ENCODE measurements at places on chromosomes 5 and 9.
A peak's percentile ranks its signal among the peaks of the same experiment; 100 is the strongest.

GRCh38 chr5:38720554-38721361, 125.1 kb upstream of the OSMR start:
- no peak for DNase-seq

DNA sequence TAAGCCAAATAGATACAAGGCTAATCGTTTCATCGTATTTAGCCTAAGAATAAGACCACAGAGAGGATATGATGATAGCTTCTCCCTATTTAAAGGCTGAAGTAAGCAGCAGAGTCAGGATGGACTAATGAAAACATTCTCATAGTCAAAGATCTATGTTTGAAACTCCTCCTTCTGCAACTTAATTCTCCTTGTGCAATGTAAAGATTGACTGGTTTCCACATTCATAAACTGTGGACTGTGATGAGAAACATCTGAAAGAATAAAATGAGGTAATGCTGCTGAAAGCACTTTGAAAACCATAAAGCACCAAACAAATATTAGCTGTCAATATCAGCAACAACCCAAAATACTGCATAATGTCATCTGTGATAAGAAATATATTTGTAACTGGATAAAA, 361.9 kb downstream of the CSNK1G3 start:
- DNase-seq = no peak

DNA sequence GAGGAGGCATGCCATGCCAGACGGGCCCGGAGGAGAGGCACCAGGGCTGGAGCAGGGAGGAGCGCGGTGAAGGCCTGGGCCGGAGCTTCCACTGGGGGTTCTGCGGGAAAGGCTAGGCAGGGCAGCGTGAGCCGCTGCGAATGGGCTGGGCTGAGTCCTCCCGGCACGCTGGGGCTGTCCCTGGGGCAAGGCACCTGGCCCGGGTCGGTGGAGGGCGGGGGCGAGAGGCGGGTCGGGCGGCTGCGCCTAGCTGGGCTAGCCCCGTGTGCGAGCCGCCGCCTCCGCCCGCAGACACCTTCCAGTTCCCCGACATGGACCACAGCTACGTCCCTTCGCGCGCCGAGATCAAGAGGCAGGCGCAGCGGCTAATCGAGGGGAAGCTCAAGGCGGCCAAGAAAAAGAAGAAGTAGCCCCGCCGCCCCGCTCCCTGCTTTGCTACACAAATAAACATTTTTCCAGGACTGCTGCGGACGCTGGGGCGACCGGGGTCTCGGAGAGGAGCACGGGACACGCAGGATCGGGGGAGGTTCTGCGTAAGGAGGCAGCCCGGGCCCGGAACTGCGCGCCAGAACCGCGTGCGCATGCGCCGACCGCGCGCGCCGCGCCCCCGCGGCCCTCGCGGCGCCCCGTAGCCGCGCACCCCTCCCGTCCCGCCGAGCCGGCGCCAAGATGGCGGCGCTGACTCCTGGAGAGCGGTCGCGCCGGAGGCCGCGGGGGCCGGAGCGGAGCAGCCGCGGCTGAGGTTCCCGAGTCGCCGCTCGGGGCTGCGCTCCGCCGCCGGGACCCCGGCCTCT, at the start of gene RABL6:
TSS of gene RABL6 (plus strand) at position 668 of the 794 bp plus-strand sequence. CDS start 249 bp downstream, outside the sequence.
- DNase-seq = peak; percentile 81

DNA sequence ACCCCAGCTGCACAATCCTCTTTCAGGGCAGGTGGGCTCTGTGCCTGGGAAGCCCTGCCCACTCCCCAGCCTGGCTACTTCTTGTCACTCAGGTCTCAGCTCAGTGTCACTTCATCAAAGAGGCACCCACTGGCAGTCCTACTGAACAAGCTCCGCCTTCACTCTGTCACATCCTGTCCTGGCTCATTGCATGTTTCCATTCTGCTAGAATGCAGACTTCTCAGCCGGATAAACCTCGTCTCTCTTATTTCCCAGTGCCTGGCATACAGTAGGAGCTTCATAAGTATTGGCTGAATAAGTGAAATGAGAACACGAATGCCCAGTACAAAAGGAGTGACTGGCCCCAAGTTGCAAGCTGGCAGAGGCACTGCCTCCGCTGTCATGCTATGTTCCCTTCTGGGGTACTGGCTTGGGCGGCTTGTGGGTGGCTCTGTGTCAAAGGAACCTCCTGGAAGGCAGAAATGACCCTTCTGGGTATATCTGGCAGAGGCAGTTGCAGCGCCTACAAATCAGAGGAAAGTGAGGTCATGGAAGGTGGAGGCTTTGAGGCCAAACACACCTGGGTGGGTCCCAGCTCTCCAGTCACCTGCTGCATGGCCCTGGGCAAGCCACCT, 98.3 kb upstream of the PHYKPL start:
- no peak for DNase-seq

- DNase-seq = no peak
Measured at GRCh38 chr5:98942847-98943246, 14.0 kb upstream of the CHD1 start.

DNA sequence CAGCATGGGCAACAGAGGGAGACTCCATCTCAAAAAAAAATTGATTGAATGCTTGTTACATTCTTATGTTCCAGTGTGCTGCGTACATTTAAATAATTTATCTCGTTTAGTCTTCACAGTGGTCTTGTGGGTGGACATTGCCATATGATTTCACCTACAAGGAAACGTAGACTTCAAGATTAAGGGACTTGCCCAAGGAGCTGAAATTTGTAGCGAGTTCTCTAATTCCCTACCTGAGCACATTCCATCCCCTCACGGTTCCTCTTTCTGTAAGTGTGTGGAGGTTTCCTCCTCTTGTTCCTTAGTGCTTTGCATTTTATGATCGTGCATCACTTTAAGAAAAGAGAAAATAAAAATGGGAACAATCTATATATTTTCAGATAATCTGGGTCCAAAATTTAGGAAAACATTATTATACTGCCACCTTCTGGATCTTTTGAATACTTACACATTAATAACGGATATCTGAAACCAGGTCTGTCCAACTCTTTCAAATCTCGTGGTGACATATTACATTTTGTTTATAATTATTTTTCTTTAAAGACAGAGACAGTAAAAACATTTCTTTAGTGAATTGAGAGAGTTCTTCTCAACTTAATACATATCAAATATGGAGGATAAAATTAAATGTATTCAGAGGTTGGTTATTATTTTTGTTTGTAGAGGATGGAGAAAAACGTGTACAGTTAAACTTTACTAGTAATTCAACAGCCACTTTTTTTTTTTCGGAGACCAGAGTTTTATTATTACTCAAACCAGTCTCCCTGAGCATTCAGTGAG, 29.9 kb upstream of the C7 start:
- peak; percentile 32 for DNase-seq

GRCh38 chr5:15263942-15264341, 236.0 kb upstream of the FBXL7 start:
- DNase-seq = no peak

DNA sequence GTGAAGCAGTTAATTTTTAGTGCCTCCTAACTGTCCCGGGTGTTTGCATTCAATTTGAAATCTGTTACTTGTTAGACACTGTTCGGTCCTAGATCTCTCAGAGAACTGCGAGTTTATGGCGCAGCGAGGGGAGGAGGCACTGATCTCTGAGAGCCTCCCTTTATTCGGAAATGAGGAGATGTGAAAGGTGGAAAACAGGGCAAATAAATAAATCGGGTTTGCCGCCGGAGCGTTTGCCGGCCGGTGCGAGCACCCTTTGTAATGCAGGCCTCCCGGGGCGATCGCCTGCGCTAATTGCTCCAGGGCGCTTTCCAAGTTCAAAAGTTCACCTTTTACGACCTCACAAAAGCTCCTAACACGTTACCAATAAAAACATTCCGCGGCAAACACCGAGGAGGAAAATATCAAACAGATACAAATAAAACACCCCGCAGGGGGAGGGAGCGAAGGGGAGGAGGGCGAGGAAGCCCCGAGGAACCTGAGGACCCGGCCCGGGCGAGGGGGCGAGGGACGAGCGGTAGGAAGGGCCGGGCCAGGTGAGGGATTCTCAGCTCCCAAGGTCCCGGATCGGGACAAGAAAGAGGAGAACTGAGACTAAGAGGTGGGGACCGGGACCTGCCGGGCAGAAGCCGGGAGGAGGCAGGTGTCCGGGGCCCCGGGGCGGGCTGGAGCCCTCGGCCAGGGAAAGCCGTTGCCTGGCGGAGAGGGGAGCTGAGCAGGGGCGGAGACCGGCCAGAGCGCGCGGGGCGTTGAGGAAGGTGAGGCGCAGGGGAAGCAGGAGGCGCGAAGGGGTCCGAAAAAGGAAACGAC, 1.4 kb downstream of the NR6A1 start:
- no peak for DNase-seq

GRCh38 chr9:79672891-79673290, 101.1 kb downstream of the TLE4 start:
- no peak for DNase-seq

DNA sequence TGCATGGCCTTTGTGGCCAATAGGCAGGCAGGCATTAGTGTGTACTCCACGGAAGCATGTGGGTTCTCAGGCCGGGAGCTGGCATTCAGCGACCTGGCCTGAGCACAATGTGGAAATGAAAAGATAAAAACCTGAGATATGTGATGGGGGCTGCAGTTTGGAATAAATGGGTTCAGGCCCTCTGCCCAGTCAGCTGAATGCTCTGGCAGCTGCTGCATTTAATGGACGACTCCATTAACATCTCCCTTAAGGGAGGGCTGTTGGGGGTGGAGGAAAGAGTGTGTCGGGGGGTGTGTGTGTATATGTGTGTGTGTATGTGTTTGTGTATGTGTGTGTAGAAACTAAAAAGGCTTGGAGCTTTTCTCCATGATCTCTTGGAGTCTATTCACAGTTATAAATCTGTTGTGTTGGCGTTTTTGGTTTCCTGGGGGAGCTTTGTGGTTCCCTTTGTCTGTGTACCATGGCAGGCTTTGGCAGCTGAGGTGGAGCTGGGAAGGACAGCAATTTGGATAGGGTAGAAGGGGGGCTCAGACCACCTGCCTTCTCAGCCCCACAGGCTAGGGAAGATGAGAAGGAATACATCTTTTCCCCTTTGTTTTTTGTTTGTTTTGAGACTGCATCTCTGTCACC, 27.3 kb upstream of the HSPA9 start:
- no peak for DNase-seq

GRCh38 chr5:143916451-143916850, 104.5 kb downstream of the HMHB1 start:
- DNase-seq = no peak

- no peak for DNase-seq
Measured at GRCh38 chr5:127568166-127568565, 50.7 kb downstream of the PRRC1 start.

GRCh38 chr5:115168829-115169486, 750 bp downstream of the TRIM36 start:
- no peak for DNase-seq

- peak; percentile 46 for DNase-seq
Measured at GRCh38 chr9:89497978-89498851, at the start of gene SEMA4D. Gene SEMA4D (minus strand): TSS chr9:89498113. CDS start chr9:89405456, 92,657 bp downstream.

DNA sequence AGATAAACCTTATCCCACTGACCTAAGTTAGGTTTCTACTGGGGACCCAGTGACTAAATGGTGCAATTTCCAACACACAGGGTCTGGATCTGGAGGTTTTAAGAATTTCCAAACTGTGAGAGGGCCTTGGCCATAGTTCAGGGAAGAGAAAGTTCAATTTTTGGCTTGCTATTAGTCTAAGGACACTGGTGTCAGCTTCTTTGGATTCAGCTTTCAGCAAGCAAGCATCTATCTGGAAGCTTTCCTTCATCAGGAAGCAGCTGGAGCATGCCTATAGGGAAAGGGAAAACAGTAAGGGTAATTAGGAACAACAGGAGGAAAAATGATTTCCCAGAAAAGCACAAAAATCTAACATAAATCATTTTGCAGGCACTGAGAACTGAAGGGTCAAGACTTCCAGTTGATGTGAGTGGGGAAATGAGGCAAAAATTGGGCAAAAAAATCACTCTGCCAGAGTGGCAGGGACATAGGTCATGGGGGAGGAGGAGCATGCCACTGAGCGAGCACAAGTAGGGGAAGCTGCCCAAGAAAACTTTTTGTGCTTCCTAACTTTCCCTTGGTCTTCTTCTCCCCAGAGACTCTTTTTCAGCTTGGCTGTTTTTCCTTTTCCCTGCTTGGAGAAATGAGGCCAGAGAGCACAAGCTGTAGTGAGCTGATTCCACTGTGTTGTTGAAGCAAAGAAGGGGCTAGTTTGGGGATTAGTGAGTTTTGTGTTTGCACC, 299.6 kb downstream of the FGF10 start:
- DNase-seq = no peak

DNA sequence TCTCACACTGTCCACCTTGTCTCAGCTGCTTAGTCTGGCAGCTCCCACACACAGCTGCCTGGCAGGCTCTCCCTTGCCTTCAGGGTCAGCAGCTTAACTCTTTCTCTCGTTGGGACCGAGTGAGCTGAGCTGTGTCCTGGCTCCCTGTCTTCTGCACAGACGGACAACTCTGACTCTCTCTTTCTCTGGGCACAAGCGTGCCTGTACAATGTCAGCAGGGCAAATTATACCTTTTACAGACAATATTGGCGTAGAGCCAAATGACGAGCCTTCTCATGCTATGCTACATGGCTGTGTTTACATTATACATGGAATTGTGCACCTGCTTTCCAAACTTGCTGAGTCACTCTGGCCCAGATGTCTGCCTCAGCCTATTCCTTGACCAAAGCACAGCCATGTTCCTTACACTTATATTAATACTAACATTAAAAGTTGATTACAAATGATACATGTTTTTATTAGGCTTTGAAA, 188.6 kb downstream of the CYLC2 start:
- DNase-seq = no peak

- no peak for DNase-seq
Measured at GRCh38 chr5:178677429-178677828, 50.6 kb upstream of the CLK4 start.

DNA sequence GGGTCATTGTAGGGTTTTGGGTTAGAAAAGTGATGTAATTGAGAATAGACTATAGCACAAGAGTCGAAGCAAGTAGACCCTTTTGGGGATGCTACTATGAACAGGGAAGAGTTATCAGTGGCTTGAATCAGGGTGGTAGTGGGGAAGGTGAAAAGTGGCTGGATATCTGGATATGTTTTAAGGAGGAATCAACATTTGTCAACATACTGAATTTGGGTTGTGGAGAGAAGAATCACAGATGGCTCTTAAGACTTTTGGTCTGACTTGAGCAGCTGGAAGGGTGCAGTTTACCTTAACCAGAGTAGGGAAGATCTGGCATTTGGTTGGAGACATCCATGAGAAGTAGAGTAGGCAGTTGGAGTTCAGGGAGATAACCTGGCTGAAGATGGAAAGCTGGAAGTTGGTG, 38.5 kb upstream of the FCHO2 start:
- DNase-seq = no peak

DNA sequence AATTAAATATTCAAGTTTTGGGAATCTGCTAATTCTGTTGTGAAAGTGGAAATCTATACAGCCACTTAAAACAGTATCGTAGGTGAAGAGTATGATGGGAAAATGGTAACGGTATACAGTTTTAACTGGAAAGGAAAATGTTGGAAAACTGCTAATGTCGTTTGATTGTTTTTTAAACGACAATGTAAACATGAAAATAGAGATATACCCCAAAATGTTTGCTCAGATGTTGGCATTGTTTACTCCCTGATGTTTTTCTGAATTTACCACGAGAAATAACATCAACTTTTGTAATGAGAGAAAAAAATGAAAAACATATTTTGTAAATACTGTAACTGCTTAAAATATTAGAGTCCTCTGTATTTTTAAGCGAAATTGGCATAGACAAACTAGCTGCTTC, 2.7 kb downstream of the MATR3 start:
- DNase-seq = no peak

GRCh38 chr5:57642066-57642465, 159.5 kb upstream of the ACTBL2 start:
- DNase-seq = no peak

Measured in NCI-H1930 (cell line).